ENCODE measurements at places on chromosomes 11 and 22. TPM values are rescaled to one million over a fixed set of nuclear protein-coding genes. Genes with fewer than 3 reads are reported as not detected.

Gene SCARF2
- 13.5 TPM for total RNA-seq

- no peak for DNase-seq
Measured at GRCh38 chr11:73963861-73964260, 13.0 kb downstream of the DNAJB13 start.

DNA sequence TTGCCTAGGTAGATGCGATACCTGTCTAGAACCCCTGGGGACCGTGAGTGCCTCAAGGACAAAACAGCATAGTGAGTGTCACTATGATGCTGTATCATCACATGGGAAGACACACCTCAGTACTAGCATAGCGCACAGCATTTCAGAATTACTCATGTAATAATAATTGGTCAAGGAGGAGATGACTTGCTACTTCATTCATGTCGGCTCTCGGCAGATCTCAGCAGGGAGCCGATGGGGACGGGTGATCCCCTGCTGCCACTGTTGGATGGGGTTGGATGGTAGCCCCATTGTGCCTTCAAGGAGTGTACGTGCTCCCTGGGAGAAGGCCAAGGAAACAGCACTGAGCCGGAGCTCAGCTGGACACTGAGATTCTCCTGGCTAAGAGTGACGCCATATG lies 186.9 kb downstream of the EFCAB6 start:
- DNase-seq, result no peak

Gene AMPD3
- 3.6 TPM for total RNA-seq

Gene ARHGAP8
- total RNA-seq, result 12.2 TPM

DNA sequence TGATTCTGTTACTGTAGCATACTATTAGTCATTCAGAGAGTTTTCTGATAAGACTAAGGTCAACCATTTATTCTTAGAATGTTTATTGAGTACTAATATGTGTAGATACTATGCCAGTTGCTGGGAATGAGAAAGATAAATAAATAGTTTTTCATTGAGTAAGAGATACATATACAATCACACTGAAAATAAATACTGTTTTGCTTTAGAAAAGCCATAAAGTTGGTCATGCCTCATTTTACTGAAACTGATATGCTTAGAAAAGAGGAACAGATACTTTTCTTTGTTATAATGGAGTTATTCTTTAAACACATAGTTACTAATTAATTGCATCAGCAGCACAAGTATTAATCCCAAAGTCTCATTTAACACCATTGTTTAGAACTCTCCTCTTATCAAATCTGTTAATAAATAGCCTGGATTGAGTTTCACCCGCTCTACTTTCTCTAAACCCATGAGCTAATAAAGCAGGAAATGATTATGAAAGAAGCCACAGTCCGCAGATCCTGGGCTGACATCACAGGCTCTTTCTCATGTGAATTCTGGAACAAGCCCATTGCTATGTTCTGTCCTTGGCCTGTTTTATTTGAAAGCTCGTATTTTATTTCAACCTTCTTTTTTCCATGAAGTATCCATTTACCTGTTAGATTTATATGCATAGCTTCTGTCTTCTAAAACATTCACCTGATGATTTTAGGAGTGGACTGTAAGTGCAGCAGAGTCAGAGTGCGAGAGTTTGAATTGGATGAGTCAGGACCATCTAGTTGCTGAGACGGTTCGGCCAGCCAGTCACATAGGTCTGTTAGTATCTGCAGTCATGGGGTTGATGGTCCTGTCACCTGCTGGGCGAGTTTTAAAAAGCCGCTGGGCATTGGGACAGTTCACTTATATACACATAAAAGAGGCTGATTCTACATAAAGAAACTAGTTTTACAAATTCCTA lies 35.5 kb downstream of the PIWIL4 start:
- DNase-seq, result peak; percentile 82
